WTC11 (cell line): ENCODE measurements at places on chromosomes 2 and 18. TPM values are rescaled to one million over a fixed set of nuclear protein-coding genes. Genes with fewer than 3 reads are reported as not detected.

DNA sequence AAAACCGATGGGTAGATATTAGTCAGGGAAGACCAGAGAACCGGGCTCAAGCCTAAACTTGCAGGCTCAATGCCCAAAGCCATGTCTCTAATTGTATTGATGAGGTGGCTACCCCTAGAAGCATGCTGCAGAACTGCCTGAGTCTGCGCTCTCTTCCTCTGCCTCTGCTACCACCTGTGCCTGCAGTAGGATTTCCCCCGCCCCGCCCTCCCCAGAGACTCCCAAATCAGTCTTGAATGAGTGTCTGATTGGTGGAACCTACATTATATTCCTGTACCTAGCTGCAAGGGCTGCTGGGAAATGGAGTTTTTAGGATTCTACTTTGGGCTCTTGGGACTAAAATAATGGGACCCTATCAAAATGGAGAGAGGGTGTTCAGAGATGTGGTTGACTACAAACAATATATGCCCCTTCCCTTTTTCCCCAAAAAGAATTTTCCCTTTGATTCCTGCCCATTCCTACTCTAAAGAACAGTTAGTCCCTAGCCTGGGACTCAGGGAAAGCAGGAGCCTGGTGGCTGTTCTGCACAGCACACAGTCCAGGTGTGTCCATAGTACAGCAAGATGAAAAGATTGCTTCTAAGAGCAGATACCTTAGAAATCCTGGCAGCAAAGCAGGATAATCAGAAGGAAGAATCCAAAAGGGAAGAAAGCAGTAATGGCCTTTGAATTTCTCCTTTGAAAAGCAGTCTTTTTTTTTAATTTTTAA, 12.5 kb downstream of the GRP start:
- H3K4me1 ChIP-seq, result 0 out of 2 replicates have a peak, but pooled peaks cover 3% of the 10 kb centered on the region
- DNase-seq, result no peak
- H3K27me3 ChIP-seq, result peaks cover 53% of the 10 kb centered on the region
- no peak overlapping the region for H3K4me3 ChIP-seq
- no peaks in the 10 kb centered on the region for H3K36me3 ChIP-seq
- no peak overlapping the region for H3K27ac ChIP-seq

DNA sequence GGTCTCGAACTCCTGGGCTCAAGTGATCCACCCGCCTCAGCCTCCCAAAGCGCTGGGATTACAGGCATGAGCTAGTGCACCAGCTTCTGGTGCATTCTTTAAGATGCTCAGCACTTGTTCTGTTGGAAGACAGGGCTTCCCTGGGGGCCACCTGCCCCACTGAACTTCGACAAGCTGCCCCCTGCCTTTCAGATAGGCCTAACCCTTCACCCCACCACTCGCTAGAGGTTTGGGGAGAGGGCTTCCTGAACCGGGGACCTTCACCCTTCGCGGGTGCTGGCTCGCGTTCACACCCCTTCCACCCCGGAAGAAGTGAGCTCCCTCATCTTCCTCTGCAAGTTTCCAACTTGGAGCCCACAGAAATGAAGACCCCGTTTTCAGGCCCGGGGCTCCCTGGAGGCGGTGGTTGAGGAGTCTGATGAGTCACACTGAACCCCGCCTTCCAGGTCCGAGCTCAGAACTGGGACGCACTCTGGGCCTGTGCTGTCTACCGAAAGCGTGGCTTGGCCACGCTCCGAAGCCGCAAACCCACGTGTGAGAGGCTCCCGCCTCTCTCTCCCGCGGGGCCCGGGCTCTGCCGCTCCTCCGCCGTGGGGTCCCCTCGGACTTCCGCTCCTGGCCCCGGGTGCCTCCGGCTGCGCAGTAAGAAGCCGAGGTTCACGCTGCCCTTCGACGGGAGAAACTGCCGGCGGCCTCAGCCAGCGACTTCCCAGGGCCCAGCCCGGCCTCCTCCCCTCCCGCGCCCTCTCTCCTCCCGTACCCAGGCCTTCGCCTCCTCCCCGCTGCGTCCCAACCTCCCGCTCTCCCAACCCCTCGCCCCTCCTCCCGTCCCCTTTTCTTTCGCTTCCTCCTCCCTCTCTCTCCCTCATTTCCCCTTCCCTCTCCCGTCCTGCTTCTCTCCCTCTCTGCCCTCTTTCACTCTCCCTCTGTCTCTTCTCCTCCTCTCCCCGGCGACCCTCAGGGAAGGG, 47.5 kb upstream of the SP3 start:
- no peak overlapping the region for H3K27ac ChIP-seq
- H3K36me3 ChIP-seq, result no peaks in the 10 kb centered on the region
- peaks cover 14% of the 10 kb centered on the region for H3K27me3 ChIP-seq
- peak overlapping the region; percentile 66 for H3K4me3 ChIP-seq
- DNase-seq, result peak; percentile 80

- H3K4me1 ChIP-seq, result peaks cover 14% of the 10 kb centered on the region
- no peak for DNase-seq
- H3K27me3 ChIP-seq, result no peaks in the 10 kb centered on the region
- no peak overlapping the region for H3K4me3 ChIP-seq
Observed at GRCh38 chr2:43438858-43439655, 156.8 kb downstream of the THADA start.

The BCL2 gene
- 2.2 to 2.6 TPM (median 2.3 TPM) in 3 replicates for total RNA-seq

The TTN gene
- total RNA-seq, result 4.5 to 6.3 TPM (median 4.7 TPM) in 3 replicates

The DSC3 gene
- total RNA-seq, result 2.1 to 2.8 TPM (median 2.6 TPM) in 3 replicates

The KCNG3 gene
- total RNA-seq, result 12.9 to 15.5 TPM (median 13.1 TPM) in 3 replicates

The SP140 gene
- total RNA-seq, result 0.16 to 0.66 TPM (median 0.37 TPM) in 3 replicates

The TCF23 gene
- 0.05 to 0.14 TPM (median 0.13 TPM) in 3 replicates for total RNA-seq
